ENCODE measurements at places on chromosomes 2 and 18.

- no peak for DNase-seq
Observed at GRCh38 chr2:82857967-82858366, 1601.1 kb downstream of the SUCLG1 start.

GRCh38 chr2:75494137-75494769, 66.5 kb downstream of the EVA1A start:
- no peak for DNase-seq

DNA sequence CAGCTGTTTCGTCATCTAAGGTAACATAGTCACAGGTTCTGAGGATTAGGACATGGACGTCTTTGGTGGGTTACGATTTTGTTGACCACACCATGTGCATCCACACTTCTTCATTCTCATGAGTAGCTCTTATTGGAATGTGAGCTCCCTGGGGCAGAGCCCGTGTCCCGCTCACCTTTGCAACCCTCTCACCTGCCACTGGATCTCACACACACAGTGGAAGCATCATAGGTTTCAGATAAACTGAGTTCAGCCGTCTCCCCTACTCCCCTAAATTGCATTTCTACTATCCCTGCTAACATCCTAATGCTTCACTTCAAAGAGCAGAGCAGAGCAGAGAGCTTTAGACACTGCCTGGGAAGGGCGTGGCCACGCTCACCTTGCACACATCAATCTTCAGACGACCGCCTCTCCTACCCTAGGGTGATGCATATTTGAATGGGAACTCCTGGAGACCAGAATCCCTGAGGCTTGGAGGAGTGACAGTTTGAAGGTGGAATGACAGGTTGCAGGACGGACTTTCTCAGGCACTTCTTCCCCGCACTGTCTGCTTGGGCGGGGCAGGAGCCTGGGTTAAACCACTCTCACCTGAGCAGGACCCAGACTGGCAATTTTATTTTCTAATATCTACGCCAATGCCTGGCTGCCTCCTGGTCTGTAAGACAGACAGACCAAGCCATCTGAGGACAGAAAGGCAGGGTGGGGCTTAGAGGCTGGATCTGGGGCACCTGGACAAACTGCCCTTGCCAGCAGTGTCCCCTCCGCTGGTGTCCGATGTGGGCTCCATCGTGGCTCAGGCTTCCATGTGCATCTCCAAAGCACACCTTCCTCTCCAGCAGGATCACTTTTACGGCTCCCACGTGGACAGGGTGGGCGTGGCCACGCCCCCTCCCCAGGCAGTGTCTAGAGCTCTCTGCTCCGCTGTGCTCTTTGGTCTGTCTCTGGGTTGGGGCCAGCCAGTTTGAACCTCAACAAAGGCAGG, 229.5 kb upstream of the COPS8 start:
- DNase-seq, result no peak

DNA sequence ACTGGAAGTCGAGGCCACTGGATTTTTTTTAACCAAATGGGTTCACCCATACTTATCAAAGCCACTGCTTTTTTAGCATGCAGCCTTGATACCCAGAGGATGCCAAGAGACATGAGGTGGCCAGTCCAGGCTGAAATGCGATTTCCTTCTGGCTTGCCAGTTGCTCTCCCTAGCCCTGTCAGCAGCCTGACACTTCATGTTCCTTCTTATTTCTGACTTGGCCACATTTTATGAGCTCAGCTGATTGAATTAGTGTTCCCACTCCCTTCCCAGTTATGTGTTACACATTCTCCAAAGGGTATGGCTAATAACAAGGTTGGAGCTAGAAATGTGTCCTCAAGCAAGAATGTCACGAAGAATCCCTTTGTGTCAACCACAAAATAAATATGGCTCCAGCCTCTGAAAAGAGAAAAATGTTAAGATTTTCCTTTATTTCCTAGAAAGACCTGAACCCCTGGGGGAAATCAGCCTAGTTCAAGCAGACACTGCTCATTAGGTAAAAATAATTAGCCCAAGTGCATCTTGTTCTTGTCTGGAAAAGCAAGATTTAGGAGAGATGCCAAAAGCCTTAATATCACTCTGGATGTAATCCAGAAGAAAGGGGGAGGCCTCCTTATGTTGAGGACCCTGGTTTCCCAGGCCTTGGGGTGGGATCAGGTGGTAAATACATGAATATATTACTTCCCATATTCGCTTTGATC, 121.7 kb upstream of the TACR1 start:
- no peak for DNase-seq

- peak; percentile 85 for DNase-seq
Observed at GRCh38 chr2:221283896-221284545, 288.1 kb downstream of the EPHA4 start.

DNA sequence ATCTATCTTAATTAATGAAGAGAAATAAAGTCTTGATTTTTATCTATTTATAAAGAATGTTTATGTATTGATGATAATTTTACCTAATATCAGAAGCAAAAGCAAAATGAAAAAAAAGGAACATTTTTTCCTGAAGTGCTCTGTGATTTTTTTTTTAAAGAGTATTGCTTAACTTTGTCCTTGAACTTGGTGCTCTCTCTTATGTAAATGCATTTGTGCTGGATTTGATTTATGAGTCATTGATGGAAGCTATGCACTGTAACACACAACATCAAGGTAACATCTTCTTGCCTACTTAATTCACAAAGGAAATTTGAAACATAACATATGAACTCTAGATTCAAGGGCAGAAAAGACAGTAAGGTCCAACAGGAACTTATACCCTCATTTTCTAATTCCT, 312.9 kb upstream of the CDH19 start:
- DNase-seq, result no peak

- DNase-seq, result peak; percentile 49
Observed at GRCh38 chr2:166373951-166374350, 1.8 kb downstream of the SCN9A start.

GRCh38 chr2:133166031-133166430, 402.2 kb downstream of the NCKAP5 start:
- DNase-seq, result no peak

DNA sequence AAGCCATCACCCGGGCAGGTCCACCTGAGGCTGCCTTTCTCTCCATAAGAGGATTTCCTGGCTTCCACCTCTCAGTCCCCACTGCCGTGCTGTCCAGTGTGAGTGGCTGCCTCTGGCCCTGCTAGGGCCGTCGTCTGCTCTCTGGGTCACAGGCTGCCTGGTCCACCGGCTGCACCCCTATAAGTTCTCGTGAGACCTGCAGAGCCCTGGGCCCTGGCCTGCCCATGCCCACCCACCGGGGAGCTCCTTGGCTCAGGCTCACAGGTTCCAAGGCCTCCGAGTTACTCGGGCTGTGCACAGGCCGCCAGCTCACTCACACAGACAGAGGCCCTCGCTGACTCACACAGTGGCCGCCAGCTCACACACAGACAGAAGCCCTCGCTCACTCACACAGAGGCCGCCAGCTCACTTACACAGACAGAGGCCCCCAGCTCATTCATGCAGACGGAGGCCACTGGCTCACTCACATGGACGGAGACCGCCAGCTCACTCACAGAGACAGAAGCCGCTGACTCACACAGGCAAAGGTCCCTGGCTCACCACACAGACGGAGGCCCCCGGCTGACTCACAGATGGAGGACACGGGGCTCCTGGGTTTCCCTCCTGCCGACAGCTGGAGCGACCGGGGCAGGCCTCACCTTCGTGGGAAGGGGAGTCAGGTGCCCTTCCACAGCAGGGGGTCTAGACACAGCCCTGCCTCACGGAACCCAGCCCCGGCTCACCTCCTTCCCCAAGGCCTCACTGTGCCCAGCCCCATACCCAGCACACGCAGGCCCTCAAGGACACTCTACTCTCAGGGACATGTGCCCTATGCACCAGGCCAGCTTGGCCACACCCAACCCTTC, 334.1 kb upstream of the MYT1L start:
- DNase-seq, result peak; percentile 92

DNA sequence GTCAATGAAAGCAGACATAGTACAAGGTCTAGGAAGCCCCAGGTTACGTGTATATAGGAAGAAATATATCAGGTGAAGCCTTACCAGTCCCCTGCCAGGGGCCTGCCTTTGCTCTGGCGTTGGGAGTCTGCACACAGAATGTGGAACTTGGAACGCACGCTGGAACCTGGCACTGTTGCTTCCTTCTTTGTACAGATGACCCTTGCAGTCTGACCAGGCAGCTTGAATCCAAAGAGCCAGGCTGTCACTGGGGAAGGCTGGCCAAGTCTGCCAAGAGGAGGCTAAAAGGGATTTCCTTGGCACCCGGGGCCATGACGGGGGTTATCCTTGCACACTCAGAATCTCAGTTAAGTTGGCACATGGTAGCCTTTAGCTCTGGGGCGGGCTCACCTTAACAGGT, 39.5 kb downstream of the TMEM247 start:
- DNase-seq, result no peak

- no peak for DNase-seq
Observed at GRCh38 chr18:49090901-49091300, 140.1 kb upstream of the SMAD7 start.

GRCh38 chr2:216206041-216206703, 97.0 kb downstream of the XRCC5 start:
- no peak for DNase-seq

GRCh38 chr2:220932041-220932440, 640.1 kb downstream of the EPHA4 start:
- DNase-seq, result no peak

GRCh38 chr2:112836163-112836560, 417 bp downstream of the IL1B start:
- DNase-seq, result no peak

DNA sequence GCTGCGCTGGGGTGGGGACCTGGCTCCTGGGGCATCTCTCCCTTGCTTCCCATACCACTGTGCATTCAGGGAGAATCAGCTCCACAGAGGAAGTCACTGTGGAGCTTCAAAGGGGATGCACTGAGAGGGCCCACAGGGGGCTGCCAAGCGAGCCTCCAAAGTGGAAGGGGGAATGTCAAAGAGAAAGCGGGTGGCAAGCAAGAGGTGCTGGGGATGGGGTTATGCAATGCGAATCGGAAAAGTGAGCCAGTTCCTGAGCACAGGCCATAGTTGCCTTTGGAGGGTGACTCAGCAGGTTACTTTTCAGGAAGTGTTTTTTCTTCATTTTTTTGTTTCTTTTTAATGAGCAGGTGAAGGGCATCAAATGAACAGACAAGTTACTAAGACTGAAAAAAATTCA, 17.6 kb downstream of the PMAIP1 start:
- no peak for DNase-seq

- no peak for DNase-seq
Observed at GRCh38 chr2:166341426-166341825, 34.3 kb downstream of the SCN9A start.

GRCh38 chr2:105683011-105683492, 61.7 kb upstream of the NCK2 start:
- DNase-seq, result no peak
